GM23248 (cell line): ENCODE measurements at places on chromosomes 6 and 20.

DNA sequence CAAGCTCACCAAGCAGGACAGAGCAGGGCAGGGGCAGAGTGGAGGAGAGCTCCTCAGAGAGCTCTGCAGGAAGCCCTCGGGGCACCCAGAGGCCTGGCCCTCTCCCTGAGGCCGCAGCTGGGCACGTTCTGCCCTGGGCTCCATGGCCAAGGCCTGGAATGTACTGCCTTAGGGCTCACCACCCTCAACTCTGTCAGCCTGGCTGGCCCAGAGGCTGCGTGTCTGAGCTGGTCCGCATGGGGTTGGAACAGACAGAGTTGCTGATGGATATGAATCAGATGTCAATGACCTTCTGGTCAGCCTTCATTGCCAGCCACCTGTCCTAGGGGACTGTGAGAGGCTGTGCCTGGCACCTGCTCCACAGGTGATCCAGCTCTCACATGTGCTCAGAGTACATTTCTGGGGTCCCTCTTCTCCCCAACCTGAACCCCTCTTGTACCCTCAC lies 33.2 kb upstream of the PCMTD2 start:
- DNase-seq = peak; percentile 37

DNA sequence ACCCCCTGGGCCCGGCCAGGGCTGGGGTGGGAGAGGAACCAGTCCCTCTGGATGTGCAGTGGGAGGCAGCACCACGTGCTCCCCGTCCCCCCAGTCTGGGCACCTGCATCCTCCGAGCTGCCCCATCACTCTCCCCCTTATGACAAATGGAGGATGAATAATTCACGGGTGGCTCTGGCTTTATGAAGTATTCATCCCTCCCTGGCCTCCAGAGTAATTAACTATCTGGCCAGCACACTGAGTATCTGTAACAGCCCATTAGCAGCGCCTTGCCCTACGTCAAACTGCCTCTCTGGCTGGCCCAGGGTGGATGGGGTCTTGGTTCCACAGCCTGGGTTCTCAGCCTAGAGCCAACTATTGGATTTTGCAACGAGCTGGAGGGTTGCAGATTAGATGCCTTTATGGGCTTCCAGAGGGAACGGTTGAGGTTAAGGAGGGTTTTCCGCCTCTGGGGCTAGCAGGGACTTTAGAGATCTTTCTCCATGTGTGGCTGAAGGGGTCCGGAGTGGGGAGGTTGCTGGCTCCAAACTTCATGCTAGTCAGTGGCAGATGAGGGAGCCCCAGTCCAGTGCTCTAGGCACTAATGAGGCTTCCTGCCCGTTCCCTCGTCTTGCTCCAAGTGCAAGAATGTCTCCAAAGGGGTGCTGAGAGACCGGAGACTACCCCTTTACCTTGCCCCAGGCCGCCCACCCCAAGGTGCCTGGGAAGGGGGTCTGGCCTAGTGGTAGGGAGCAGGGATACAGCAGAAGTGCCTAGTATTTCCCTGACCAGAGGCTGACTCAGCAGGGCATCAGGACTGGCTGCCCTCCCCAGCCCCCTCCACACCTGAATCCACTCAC lies 53.5 kb upstream of the MLN start:
- peak; percentile 16 for DNase-seq

- no peak for DNase-seq
These were observed 139.6 kb upstream of the HCRTR2 start for GRCh38 chr6:55034752-55035151.

DNA sequence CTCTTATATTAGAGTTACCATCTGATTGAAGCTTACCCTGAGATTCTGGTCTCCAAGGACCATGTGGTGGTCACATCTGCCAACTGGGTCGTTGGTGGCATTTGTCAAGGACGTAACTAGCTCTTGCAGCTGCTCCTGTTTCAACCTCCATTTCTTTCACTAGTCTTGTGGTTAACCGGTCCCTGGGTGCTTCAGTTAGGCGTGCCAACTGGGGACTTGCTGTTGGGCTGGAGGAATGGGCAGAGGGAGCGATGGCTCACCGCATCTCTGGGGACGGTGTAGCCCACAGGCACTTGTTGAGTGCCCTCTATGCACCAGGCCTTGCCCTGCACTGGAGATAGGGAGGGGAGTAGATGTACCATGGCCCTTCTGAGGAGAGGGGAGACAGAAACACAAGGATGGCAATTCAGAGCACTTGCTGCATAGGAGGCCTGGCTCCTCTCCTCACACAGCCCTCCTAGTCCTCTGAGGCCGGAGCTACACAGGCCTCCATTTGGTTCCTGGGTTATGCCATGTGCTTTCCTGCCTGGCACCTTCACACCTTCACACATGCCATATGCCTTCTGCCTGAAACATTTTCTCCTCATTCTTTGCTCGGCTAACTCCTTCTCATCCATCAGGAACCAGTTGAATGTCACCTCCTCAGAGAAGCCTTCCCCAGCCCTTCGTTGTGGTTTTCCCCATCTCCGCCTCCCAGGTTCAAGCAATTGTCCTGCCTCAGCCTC lies 20.0 kb upstream of the ASXL1 start:
- DNase-seq = no peak

DNA sequence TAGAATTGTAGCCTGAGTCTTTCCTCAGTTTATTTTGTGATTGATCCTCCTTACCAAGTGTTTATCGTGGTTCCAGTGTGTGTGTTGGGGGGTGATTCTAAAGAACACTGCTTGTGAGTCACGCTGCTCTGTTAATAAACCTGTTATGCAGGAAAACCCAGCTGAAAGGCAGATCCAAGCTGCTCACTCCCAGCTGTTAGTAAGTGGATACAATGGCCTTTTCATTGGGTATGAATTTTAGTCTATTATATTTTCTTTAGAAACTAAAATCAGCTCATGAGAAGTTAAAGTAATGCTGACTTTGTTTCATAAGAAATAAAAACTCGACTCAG lies 12.2 kb upstream of the DSTN start:
- DNase-seq = peak; percentile 93

GRCh38 chr6:132063738-132064137 lies 112.6 kb upstream of the CCN2 start:
- DNase-seq = peak; percentile 94

DNA sequence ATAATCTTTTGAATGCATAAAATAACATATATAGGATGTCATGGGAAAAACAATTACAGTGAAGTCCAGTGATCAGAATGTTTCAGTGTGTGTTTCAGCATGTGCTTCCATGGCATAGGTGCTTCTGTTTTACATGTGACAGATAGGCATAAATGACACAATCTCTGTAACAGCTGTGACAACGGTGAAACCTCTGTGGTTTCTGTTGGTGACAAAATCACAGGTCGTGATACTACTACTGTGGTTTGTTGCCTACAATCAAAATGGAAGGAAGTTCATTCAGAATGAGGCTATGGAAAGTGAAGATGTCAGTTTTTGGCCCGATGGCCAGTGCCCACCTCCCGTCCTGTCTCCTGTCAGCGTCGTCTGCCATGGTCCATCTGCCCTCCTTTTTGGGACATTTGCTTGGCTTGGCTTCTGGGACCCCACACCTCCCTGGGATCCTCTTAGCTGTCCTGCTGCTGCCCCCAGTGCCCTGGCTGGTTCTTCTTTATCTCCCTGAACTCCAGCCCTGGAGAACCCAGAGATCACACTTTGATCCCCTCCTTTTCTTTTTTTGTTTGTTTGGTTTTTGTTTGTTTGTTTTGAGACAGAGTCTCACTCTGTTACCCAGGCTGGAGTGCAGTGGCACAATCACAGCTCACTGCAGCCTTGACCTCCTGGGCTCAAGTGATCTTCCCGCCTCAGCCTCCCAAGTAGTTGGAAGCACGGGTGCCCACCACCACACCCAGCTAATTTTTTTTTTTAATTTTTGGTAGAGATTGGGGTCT lies 79.3 kb upstream of the NAA20 start:
- DNase-seq = no peak

DNA sequence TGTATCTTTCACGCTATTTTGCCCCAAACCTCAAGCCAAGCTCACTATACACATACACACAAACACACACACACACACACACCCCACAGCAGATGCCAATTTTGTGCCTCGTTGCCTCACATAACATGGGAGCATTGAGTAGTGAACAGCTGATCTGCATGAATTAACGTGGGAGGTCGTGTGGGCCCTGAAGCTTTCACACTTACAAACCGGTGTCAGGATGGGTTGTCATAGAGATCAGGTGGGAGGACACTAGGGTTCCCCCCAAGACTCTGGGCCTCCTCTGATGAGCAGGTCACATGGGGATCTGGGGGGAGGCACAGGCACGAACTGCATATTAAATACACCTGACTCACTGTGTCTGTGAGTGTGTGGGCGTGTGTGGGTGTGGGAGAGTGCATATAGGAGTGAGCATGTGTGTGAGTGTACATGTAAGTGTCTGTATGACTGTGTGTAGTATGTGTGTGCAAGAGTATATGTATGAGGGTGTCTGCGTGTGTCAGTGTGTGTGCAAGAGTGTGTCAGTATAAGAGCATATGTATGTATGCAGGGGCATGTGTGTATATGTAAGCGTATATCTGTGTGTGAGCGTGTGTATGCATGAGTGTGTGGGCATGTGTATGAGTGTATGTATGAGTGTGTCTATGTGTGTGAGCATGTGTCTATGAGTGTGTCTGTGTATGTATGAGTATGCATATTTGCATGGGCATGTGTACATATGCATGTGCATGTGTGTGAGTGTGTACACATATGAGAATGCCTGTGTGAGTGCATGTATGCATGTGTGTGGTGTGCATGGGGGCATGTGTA lies 370.4 kb downstream of the PREX1 start:
- DNase-seq = no peak

DNA sequence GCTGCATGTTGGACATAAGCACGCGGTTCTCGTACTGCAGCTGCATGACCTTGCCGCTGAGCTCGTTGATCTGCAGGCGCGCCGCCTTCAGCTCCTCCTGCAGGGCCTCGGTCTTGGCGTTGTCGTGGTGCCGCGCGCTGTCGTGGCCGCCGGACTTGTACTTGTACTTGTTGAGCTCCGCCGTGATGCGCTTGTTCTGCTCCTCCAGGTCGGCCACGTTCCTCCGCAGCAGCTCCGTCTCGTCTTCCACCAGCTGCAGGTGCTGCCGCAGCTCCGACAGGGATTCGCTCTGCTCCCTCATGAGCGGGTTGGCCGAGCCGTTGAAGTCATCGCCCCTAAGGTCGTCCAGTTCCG lies 16.6 kb upstream of the KIAA0408 start:
- no peak for DNase-seq

DNA sequence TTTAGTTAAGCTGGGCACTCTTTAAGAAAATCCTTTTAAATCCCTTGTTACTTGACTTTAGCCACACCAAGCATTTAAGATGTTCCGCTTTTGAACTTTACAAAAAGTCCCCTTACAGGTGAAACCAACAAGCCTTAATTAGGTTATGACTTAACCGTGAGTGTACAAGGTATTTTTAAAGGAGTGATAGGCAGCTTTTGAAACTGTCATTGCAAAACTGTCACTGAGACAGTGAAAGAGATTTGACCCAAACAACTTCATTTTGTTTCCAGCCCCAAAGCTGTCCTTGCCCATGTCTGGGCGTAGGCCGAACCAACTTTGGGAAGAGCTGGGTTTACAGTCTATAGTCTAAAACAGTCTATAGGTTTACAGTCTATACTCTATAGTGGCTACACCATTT lies 305.4 kb downstream of the FARS2 start:
- no peak for DNase-seq

DNA sequence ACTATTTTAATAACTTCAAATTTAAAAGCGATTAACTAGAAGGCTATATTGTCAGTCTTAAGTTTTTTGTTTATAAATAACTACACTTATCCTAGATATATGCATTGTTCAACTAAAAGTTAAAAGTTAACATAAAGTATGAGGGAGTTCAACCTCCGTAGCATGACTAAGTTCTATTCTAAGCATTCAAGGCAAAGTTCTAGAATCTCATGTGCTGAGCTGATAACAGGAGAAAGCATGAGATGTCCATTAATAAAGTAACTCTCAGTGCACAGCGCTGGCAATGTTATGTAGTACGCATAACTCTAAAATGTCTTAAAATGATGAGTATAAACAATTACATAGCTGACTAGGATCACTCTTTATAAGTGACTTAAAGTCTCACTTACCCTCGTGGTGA lies 264.8 kb downstream of the RNGTT start:
- no peak for DNase-seq

DNA sequence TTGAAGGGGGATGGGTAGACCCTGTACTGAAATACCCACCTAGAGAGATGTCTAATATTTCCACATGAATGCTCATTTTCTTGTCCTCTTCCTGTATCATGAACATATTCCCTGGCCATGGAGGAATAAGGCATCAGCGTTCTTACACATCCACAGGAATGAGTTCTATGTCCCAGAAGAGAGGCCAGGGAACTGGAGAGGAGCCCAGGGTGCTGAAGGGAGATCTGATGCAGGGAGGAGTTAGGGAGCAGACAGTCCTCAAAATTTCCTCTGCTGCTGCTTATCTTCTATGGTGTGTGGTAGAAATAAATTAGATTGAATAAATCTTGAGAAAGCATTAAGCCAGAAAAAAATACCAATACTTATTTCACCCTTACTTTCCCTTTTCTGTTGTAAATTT lies 295.0 kb downstream of the KCNQ5 start:
- peak; percentile 14 for DNase-seq

DNA sequence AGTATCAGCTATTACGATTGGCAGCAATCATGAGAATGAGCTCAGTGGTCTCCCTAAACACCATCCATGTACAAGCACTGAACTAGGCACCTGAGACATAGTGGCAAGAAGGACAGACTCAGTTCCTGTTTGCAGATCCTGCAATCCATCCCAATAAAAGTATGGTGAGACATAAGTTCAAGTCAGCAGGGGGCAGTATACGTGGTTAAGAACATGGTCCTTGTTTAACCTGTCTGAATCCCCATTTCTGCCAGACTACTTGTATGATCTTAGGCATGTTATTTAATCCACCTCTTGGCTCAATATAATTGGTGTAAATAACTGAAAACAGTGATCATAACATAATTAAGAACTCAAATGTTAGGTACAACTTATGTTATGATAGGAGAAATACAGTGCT lies 33.2 kb upstream of the PNISR start:
- peak; percentile 55 for DNase-seq

GRCh38 chr20:32993496-32994050 lies 10.7 kb downstream of the SUN5 start:
- DNase-seq = no peak

GRCh38 chr20:14235355-14235754 lies 102.1 kb downstream of the FLRT3 start:
- DNase-seq = peak; percentile 87
